ENCODE measurements at places on chromosomes 16 and 17.
A peak's percentile ranks its signal among the peaks of the same experiment; 100 is the strongest.

DNA sequence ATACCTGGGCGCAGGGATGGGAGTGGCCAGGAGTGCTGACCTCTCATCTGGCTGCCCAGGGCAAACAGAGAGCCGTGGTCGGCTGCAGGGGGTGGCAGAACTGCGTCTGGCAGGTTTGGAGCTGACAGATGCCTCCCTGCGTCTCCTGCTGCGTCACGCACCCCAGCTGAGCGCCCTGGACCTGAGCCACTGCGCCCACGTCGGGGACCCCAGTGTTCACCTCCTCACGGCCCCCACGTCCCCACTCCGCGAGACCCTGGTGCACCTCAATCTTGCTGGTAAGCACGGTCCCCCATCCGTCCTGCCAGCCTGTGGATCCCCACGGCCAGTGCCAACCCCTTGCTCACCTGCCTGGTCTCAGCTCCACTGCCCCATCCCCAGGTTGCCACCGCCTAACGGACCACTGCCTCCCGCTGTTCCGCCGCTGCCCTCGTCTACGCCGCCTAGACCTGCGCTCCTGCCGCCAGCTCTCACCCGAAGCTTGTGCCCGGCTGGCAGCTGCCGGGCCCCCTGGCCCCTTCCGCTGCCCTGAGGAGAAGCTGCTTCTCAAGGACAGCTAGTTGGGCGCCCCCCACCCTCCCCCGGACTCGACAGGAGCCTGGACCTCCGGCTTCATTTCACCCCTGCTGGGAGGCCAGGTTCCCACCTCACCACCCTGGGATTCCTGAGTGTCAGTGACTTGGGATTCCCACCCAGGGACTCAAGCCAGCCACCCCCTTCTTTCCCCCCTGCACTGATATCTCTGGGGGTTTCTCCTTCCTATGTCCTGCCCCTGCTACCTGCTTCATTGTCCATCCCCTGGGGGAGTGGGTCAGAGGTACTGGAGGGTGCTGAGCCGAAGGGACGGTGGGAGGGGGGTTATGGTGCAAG, 2.0 kb upstream of the ORAI3 start:
- DNase-seq: no peak

- DNase-seq: no peak
Measured at GRCh38 chr17:2880050-2880449, 83.8 kb downstream of the RAP1GAP2 start.

DNA sequence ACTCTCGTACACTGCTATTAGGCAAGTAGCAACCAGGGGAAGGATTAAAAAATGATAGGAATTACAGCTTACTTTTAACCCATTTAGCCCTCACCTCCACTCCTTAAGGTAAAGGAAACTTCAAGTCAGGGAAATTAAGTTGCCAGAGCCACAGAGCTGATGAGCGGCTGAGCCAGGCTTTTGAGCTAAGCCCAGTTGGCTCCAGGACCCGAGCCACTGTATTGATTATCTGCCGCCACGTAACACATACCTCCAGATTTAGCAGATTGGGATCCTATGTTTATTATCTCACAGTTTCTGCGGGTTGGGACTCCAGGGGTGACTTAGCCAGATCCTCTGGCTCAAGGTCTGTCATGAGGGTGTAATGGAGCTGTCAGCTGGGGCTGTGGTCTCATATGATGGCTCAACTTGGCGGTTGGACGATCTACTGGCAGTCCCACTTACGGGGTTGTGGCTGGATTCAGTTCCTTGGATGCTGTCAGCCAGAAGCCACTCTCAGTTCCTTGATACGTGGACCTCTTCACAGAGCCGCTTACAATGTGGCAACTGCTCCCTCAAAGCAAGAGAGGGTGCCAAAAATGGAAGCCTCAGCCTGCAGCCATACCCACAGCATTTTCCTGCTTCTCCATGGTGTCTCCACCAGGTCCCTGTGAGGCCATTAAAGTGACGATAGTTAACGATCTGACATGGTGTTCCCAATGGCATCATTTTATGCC, 57.3 kb downstream of the TMEM186 start:
- DNase-seq: no peak

DNA sequence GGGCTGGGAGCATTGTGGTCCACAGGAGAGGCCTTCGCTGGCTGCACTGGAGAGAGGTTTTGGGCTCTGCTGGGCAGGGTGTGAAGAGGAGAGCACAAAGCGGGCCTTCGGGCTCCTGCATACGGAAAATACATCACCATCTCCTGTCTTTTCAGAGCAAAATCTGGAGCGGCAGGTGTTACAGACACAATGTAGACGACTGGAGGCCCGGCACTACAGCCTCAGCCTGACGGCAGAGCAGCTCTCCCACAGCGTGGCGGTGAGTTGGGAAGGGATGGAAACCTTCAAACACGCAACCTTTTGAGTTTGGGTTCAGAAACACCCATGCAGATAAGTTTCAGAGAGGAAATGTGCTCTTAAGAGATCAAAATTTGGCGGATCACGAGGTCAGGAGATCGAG, 17.9 kb downstream of the GINS2 start:
- no peak for DNase-seq

DNA sequence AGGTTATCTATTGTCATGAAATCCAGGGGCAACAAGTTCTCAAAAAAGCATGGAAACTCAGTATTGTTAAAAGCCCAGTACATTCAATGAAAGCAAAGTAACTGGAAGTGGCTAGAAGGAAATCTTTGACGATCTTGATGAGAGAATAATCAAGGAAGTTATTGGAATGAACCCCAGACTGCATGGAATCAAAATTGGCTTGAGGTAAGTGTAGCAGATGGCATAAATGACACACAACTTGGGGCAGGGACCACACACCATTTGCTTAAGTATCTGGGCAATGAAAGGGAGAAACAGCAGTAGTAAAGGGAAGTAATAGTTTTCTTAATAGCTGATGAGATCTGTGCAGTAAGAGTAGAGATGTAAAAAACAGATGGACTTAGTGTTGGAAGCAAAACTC, 238.0 kb downstream of the HS3ST3A1 start:
- DNase-seq: no peak

- DNase-seq: no peak
Measured at GRCh38 chr16:21233521-21234150, at the start of gene ANKS4B. Gene ANKS4B (plus strand): TSS chr16:21233699. CDS start chr16:21233738, 39 bp downstream.

DNA sequence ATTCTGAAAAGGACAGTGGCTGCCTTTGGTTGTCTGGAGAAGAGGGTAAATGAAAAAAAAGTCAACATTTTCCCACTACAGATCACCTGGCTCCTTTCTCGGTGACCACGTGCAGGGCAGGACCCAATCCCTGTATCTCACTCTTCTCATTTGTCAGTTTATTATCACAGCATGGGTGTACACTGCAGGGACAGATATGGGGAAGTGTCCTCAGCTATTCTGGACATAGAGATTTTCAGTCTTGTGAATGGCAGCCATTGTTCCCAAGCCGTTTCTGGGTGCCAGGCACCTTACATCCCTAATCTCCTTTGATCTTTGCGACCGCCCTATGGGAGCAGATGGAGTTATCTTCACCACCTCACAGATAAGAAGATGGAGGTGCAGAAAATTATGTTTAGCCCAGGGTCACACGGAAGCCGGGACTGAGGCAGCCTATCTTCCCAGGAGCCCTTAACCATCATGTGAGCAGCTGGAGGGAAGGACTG, 7.2 kb downstream of the ADORA2B start:
- no peak for DNase-seq

GRCh38 chr16:13898233-13898632, 21.7 kb upstream of the ERCC4 start:
- DNase-seq: no peak

GRCh38 chr16:17509194-17509593, 38.4 kb upstream of the XYLT1 start:
- no peak for DNase-seq

DNA sequence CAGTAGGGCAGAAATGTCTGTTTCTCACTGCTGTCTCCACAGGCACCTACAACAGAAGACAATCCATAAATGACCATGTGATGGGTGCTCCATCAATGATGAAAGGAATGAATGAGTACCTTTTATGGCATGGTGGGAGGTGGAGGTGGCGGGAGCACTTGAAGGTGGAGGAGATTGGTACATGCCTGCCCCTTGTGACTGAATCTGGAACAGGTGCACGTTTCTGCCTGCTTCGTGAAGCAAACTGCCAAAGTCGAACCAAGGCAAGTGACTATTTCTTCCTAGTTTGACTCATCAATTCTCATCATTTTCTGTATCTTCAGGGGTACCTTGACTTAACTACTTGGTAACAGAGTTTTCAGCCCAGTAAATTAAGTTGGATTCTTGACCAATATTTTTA, 25.4 kb downstream of the CDRT15 start:
- no peak for DNase-seq

DNA sequence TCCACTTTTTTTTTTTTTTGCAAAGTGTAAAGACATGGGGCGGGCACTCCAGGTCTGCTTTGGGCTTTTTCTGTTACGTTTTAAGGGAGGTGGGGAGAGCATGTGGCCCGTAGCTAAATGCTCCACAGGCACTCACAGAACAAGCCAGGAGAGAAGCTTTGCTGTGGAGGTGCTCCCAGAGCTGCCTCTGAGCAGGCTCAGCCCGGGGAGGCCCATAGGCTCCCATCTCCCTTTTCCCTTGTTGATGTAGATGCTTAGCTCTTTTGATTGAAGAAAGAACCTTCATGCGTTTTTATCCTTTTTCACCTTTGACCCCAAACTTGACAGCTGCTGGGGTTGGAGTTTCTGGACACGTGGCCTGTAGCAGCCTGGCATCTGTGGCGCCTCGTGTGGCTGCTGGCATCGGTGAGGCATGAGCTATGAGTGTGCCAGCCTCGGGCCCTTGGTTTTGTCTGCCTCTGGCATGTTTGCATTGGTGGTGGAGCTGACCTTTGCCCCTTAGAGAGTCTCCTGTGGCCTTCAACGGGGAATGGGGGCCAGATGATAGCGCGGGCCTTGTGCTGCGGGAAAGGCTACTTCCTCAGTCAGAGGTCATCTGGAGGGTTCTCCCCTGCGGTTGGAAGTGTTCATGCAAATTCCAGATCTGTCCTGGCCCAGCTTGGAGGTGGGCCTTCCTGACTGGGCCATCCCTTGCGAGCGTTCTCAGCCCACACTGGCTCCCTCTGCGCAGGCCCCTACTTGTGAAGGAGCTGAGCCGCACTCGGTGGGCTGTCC, 20.0 kb upstream of the IL17C start:
- no peak for DNase-seq

- DNase-seq: no peak
Measured at GRCh38 chr17:1769822-1770477, 8.1 kb downstream of the SERPINF1 start.

DNA sequence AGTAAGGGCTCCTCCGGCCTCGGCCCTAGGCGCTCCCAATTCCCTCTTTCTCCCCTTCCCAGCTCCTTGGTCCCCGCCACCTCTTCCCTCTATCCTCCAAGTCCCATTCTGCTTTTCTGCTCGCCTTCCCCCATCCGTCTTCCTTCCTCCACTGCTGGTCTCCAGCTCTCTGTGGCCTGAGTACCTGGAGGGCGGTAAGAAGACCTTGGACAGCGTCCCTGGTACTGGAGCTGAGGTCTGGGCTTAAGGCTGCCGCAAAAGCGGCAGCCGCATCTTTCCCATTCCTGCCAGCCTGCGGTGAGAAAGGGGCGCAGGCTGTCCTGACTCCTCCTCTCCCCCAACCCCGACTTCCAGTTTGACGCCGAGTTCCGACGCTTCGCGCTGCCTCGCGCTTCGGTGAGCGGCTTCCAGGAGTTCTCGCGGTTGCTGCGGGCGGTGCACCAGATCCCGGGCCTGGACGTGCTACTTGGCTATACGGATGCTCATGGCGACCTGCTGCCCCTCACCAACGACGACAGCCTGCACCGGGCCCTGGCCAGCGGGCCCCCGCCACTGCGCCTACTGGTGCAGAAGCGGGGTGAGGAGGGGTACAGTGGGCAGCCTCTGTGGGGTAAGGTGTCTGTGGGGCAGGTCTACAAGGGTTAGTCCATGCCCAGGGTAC, 471 bp downstream of the PARD6A start:
- DNase-seq: no peak

DNA sequence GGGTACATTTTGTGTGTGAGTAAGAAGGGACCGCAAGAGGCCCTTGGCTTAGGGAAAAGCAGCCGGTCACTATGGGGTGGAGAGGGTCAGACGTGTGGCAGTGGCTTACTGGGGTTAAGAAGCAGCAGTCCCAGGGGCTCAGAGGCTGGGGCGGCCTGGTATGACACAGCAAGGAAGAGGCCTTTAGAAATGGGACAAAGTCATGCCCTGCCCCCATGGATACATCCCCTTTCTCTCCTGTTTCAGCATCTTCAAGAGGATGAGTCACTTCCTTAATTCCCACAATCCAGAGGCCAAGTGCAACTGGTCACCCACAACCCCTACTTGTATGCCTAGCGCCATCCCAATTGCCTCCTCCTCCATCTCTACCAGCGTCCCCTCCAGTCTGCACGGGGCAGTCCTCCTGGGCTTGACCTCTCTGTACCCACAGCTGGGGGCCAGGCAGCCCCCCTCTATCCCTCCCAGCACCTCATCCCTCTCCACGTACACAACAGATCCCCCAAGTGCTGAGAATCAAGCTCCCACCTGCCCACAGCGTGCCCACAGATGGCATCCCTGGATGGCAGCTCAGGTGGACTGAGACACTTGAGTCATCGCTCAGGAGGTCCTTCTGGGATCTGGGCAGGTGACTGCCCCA, 6.9 kb upstream of the EFTUD2 start:
- DNase-seq: no peak

- DNase-seq: no peak
Measured at GRCh38 chr16:10965440-10966061, 21.2 kb downstream of the CLEC16A start.

GRCh38 chr17:64133546-64134215, 3.7 kb upstream of the ERN1 start:
- DNase-seq: peak; percentile 77

GRCh38 chr17:64154313-64154695, 24.4 kb upstream of the ERN1 start:
- DNase-seq: no peak

GRCh38 chr16:27236635-27237218, 31.8 kb downstream of the NSMCE1 start:
- no peak for DNase-seq

GRCh38 chr16:66798161-66798560, 3.2 kb downstream of the TERB1 start:
- no peak for DNase-seq

- DNase-seq: no peak
Measured at GRCh38 chr16:50313596-50314478, 47.5 kb downstream of the ADCY7 start.

- DNase-seq: no peak
Measured at GRCh38 chr17:71881581-71881980, 239.2 kb upstream of the SOX9 start.

GRCh38 chr17:82039695-82040299, 2.3 kb upstream of the DCXR start:
- no peak for DNase-seq

DNA sequence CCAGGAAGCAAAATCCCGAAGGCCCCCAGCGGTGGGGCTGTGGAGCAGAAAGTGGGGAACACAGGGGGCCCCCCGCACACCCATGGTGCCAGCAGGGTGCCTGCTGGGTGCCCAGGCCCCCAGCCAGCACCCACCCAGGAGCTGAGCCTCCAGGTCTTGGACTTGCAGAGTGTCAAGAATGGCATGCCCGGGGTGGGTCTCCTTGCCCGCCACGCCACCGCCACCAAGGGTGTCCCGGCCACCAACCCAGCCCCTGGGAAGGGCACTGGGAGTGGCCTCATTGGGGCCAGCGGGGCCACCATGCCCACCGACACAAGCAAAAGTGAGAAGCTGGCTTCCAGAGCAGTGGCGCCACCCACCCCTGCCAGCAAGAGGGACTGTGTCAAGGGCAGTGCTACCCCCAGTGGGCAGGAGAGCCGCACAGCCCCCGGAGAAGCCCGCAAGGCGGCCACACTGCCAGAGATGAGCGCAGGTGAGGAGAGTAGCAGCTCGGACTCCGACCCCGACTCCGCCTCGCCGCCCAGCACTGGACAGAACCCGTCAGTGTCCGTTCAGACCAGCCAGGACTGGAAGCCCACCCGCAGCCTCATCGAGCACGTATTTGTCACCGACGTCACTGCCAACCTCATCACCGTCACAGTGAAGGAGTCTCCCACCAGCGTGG, 6.5 kb downstream of the CBX2 start:
- DNase-seq: no peak

Data from HAP-1 (cell line).